Stimulated activated CD4-positive, alpha-beta T cell treated with anti-CD3 and anti-CD28 coated beads, Interleukin-15, amount 100 ng/mL, for 1 hour (primary cell): ENCODE measurements at places on chromosomes 12 and 14.

DNA sequence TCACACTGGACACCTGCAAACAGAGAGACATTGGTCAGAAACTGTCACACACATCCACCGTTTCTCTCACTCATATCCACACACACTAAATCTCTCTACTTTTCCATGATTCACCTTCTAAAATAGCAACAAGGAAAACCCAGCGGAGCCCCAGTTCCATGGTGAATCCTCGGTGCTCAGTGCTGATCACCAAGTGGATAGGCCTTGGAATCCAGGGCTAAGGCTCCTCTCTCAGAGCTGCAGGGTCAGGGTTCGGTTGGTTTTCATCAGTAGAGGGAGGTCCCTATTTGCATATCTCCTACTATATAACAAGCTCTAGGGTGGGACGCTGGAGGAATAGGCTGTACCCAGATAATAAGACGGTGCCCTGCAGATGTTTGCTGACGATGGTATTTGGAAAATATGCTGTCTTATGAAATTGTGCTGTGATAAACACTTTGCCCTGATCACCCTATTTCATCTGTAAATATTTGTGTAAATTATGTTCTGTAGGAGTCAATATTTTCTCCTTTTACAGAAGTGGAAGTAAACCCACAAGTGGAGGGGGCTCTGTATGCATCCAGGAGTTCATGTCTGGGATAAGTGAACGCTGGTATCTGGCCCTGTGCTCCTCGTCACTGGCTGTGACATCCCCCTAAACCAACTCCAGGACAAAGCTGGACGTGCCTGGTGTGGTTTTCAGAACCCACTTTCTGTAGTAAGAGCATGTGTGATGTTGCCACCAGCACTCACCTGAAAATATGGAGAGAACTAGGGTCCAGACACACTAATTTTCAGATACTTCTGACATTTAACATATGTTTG lies 709.2 kb downstream of the TMEM121 start:
- DNase-seq, result no peak

GRCh38 chr12:89062996-89063395 lies 289.3 kb downstream of the DUSP6 start:
- DNase-seq, result no peak

- DNase-seq, result no peak
These were observed 663.4 kb downstream of the TMTC2 start for GRCh38 chr12:83349907-83350611.

- DNase-seq, result no peak
These were observed 101.6 kb upstream of the PLEKHG7 start for GRCh38 chr12:92601176-92601575.

- DNase-seq, result no peak
These were observed 7.4 kb upstream of the CSRNP2 start for GRCh38 chr12:51090705-51091229.

DNA sequence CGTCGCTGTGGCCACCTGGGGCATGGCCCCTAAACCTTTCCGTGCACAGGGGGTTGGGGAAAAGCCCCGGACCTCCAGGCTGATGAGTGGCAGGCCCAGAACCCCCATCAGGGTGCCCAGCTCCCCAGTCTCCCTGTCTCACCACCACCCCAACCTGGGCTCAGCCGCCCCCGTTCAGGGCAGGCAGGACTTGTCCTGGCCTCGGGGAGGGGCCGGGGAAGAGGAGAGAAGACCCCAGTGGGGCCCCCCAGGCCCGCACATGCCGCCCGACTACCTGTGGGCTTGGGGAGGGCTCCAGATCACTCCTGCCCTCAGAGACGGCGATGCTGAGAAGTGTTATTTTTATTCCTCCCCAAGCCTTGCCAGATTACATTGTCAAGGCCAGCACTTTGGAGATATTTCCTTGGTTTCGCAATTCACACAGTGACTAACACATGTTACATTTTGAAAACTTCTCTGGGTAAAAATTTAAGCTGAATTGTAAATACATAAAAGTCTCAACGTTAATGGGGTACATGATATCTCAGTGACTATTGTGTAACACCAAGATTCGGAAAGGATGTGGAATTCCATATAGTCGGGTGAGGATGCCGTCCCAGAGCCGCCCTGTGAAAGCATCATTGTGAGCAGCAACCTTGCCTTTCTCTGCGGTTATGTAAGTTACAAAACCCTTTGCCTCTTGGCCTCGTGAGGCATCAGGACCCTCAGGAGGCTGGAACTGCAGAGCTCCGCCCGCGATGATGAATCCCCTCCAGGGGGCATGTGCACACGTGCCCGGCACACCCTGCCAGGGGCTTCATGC lies 85.6 kb upstream of the DIO3 start:
- DNase-seq, result no peak

DNA sequence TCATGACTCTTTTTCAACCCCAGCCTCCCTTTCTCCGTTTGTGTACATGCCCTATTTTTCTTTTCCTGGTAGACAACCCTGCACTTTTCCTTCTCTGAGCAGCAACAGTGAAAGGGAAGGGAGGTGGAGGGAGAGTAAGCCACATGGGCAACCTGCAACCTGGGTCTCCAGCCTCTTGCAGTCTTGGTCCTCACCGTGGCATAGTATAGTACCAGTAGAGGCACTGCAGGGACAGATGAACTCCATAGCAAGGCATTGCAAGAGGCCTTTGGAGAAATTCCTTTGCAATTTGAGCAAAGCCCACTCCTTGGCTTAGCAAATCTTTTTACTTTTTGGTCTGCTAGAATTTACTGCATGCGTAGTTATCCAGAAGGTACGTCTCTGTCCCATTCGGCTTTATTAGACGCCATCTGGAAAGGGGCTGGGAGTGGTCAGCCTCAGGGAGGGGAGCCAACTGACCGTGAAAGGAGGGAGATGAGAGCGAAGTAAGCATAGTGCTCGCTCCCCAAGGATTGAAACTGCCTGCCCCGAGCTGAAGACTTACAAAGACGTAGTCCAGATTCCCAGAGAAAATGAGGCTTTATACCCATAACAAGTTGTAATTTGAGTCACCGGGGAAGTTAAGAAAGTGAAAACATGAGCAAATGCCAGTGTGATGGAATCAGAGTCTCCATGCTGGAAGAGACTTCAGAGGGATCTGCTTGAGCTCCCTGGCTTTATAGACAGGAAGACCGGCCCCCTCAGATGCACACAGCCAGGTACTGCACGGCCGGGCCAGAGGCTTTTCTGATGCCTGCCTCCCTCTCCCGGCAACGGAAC lies 332.0 kb downstream of the CACNA1C start:
- DNase-seq, result no peak

DNA sequence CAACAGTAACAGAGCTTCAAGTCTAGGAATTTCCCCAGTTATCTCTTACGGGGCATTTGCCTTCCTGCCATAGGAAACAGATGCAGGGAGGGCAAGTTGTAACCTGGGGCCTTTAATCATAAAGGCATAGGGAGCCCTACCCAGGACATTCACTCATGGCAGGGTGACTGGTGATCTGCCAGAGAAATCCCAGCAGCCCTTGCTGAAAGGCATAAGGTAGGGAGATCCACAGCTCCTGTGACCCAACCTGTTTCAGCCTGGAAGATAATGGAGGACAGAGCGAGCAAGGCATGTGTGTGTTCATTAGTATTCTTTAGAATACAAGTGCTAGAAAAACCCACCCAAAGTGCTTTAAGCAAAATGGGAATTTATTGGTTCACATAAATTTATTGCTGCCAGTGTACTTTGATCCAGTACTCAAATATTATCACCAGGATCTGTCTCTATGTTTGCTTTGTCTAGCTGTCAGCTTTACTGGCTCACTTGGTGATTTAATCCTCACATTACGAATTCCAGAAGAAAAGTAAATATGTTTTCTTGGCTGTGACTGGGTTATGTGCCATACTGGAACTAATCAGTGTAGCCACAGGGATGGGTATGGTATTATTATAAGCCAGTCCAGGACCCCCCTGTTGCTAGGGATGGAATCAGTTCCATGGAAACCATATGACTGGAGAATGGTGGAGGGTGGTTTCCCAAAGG lies 21.1 kb upstream of the AKAP6 start:
- no peak for DNase-seq
